ENCODE measurements at places on chromosomes 2 and 18.

DNA sequence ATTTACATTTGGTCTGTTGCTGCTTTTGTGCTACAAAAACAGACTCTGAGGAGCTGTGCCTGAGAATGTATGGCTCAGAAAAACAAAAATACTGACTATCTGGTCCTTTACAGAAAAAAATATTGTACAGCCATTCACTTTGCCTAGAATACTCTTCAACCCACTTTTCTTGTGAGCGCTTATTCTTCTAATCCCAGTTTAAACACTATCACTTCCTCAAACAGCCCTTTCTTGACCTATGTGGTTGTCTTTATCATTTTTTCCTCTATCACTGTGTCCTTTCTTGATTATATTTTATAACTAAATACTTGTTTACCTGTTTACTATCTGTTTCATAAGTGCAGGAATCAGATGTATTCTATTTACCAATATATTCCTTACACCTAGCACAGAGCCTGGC, 33.5 kb downstream of the CUL3 start:
- no peak for DNase-seq

GRCh38 chr2:238866656-238867277, 18.9 kb downstream of the TWIST2 start:
- DNase-seq = no peak

DNA sequence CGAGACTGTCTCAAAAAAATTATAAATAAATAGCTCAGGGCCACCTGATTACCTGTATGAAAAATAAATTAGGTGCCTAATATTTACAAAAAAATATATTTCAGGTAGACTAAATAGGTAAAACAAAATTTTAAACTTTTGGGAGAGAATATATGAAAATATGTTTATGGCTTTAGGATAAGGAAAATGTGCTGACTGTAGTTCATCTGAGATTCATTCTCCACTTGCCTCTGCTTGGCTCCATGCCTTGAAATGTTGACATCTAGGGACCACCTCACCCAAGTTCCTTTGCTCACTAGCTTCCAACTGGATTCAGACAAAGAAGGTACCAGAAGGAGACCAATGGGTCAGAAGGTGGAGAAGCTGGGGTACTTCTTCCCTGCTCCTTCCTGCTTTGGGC, 9.7 kb upstream of the SERTAD2 start:
- DNase-seq = no peak

- no peak for DNase-seq
Measured at GRCh38 chr2:165070076-165070475, 114.8 kb upstream of the SLC38A11 start.

- DNase-seq = no peak
Measured at GRCh38 chr18:50193796-50194630, 934 bp downstream of the MYO5B start.

DNA sequence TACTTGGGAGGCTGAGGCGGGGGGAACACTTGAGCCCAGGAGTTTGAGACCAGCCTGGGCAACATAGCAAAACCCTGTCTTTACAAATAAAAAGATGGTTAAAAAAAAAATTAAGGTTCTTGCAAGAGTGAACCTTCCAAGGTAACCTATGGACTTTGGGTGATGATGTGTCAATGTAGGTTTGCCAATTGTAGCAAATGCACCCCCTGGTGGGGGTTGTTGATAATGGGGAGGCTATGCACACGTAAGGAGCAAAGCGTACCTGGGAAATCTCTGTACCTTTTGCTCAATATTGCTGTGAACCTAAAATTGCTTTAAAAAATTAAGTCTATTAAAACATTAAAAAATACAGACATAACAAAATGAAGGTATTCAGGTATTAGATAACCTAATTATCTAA, 70.4 kb downstream of the CWC22 start:
- peak; percentile 22 for DNase-seq

DNA sequence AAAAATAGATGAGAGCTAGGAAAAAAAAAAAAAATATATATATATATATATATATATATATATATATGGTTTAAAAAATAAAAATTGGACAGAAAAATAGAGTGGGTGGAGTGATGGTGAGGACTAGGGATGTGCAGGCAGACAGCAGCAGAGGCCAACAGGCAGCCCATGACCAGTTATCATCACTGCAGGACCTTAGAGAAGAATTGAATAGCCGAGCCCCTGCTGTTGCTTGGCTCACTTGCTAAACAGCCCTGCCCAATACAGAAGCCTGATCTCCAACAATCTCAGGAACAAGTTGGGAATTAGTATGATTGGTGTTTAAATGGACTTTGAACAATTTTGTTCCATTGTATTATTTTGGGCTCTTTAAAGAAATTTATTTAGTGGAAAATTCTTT, 967.5 kb upstream of the PIK3C3 start:
- DNase-seq = no peak

Measured in mammary epithelial cell (primary cell).